ENCODE measurements at places on chromosomes 5 and 9.

DNA sequence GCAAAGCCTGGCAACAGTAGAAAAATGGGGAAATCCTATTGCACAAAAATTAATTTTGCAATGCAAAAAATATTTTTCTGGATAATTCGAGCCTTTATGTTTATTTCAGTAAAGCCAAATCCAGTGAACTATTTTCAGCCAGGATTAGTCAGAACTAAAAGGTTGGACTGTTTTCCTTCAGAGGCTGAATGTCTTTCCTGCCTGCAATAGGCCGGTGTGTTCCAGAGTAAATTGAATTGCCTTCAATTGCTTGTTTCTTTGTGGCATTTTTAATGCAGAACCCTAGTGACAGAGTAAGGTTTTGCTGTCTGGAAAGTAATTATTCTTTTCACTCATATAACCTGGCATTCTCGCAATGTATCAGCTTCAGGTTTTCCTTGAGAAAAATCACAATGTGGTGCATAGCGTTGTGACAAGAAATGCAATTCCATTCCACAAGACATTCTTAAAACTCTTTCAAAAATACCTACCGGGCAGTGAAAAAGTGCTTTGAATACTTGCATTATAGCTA lies 183.7 kb downstream of the GLIS3 start:
- DNase-seq: no peak

GRCh38 chr5:154287136-154287535 lies 96.6 kb downstream of the GALNT10 start:
- no peak for DNase-seq

DNA sequence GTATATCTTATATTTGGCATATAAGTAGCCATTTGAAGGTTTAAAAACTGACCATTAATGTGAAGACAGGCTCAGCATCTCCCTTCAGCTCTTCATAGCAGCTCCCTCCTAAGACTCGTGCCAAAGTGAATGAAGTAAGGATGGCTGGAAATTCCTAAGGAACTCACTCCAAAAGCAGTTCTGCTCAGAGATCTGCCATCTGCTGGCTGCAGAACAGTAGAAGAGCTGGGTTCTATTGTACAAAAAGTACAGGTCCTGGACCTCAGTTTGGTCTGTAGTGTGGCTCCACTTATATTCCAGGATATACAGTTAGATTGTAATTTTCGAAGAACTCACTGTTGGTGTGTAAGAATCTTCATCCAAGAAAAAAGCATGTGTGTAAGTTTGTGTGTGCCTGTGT lies 104.9 kb upstream of the RUSC2 start:
- DNase-seq: no peak

- DNase-seq: no peak
Measured at GRCh38 chr5:56282216-56282615, 49.1 kb upstream of the ANKRD55 start.

DNA sequence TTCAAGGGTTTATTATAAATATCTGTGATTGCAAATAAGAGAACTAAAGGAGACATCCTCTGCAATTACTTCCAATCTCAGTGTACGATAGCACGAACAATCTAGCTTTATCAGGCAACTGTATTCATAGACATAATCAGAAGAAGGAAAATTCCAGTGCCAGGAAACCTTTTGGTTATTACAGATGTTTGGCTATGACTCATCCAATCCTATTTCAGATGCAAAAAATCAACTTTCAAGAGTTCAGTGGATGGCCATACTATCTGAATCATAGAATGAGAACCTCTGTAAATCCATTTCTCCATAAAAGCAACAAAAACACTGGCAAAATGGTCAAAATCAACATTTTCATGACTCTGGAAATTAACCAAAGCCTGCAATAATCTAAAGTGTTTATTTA lies 37.9 kb downstream of the GAS1 start:
- no peak for DNase-seq

GRCh38 chr9:114994768-114995167 lies 64.4 kb upstream of the TNFSF8 start:
- DNase-seq: no peak

DNA sequence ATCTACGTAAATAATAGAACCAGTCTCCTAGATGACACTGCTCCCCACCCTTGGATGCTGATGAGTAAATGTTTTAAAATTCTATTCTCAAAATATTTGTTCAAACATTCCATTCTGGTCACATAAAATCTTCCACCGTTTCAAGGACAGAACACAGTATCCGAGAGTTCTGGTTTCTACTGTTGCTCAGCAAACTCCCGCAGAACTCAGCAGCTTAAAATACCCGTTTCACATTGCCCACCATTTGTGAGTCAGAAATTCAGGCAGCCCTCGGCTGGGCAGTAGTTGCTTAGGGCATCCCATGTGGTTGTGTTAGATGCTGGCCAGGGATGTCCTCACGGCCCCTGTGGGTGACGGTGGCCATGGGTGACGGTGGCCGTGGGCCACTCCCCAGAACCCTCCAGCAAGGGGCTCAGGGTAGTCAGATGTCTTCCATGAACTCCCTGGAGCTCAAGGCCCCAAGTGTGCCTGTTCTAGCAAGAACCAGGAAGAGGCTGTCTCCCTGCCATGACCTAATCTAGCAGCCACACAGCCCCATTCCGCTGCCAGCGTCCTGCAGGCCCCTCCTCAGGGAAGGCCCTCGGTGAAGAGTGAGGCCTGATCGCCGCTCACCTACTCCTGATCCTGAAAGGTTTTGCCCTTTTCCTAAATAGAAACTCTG lies 17.4 kb downstream of the MGAT1 start:
- no peak for DNase-seq

GRCh38 chr5:125283372-125283771 lies 536.9 kb upstream of the ZNF608 start:
- no peak for DNase-seq

DNA sequence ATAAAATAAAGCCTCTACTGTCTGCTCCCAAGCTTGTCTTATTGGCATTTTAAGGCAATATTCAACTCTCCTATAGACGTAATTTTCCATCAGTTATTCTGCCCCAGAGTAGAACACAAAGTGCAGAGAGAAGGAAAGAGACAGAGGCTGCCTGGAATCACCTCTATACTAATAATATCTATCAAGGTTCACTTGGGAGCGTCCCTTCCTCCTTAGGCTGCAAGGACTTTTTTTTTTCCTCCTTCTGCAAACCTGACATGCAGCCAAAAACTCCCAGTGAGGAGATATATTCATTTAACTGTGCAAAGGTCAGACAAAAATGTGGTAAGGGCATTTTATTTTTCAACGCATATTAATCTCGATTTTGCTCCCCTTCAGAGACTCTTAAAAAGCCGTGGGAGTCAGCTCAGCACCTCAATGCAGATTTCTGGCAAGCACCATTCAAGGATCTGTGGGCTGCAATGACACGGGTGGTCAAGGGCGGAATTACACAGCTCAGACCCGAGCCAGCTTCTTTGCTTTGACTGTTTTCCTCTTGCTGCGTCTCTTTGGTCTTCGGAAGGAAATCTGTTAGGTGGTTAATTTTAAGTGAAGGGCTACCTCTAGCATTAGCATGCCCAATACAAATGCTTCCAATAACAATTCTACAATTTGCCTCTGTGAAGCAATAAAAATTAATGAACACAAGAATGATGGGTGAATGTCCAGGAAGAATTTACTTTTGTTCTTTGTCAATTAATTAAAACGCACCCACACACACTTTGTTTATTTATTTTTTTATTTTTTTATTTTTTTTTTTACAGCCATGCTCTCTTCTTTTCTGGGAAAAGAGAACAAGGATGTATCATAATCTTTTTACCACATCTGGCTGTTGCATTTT lies 587.7 kb upstream of the GRAMD2B start:
- peak; percentile 10 for DNase-seq

- DNase-seq: no peak
Measured at GRCh38 chr9:136840140-136840876, 2.0 kb upstream of the AJM1 start.

GRCh38 chr5:40134883-40135520 lies 544.7 kb upstream of the PTGER4 start:
- no peak for DNase-seq

DNA sequence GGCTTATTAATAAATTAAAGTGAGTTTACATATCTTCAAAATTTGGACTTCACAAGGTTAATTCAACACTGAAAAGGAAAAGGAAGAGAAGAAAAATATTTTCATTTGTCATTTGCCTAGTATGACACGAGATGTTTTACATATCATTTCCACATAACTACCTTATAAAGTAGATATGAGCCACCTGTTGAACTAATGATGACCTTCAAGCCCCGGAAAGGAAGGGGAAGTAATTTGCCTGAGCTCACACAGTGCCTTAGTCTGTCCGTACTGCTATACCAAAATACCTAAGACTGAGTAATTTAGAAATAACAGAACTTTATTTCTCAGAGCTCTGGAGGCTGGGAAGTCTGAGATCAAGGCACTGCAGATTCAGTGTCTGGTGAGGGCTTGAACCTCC lies 17.9 kb downstream of the CMYA5 start:
- no peak for DNase-seq

GRCh38 chr5:478982-479535 lies 36.1 kb downstream of the EXOC3 start:
- DNase-seq: no peak

- DNase-seq: no peak
Measured at GRCh38 chr9:93096811-93097382, 880 bp downstream of the CARD19 start.

DNA sequence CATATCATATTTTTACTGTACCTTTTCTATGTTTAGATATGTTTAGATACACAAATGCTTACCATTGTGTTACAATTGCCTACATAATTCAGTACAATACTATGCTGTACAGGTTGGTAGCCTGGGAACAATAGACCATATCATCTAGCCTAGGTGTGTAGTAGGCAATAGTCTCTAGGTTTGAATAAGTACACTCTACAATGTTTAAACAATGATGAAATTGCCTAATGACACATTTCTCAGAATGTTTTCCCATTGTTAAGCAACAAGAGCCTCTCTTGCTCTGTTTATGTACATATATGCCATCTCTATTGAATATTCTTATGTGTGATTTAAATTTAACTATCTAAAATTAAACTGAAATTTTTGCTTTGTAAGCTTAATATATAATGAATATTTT lies 209.6 kb upstream of the ST8SIA4 start:
- no peak for DNase-seq

DNA sequence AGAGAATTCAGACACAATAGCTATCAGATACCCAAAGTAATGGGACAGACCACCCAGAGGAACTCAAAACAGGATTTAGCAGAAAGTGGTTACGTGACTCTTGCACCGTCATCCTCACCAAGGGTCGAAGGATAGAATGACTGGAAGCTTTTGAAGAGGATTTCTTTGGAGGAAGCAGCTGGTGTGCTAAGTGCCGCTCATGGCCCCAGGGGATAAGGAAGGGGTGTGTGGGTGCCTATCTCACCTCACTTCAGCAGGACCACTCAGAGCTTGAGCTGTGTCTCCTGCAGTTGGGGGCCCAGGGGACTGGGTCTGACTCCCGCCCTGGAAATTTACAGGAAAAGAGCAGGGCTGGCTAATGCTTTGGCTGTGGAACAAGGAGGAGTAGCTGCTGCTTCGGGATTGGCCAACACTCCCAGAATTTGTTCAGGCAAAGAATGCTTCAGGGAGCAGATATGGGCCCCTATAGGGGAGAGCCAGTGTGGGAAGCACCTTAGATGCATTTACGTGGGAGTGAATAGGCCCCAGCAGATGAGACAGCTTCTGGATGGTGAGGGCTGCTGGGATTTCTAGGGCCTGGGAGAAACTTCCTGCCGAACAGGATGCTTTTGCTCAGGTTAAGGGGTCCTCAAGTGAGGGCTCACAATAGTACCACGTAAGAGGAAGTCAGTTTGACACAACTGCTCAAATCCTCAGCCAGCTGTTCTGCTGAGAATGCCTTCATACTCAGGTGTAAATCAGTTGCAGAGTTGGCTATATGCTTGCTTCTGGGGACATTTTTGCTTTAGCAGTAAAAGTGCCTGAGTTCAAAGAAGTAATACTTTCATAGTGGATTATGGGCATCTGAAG lies 29.1 kb upstream of the TOMM5 start:
- no peak for DNase-seq

GRCh38 chr9:35690294-35690613 lies 529 bp upstream of the TPM2 start:
- peak; percentile 77 for DNase-seq

DNA sequence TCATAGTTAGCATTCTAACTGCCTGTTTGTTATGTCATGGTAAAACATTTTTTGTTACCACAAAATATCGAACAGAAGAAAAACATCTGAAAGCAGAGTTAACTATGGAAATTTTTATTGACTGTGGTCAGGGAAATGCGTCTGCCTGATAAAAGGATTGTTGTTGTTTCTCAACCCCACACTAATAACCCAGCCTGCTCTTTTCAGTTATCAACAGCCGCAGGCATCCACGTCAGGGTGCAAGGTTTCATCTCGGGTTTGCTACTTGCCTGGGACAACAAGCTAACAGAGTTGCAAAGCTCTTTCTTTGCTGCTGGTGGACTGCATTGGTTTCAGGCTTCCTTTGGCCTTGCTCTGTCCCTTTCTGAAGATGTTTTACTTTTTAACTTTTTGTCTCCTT lies 969.2 kb downstream of the CDH18 start:
- no peak for DNase-seq

DNA sequence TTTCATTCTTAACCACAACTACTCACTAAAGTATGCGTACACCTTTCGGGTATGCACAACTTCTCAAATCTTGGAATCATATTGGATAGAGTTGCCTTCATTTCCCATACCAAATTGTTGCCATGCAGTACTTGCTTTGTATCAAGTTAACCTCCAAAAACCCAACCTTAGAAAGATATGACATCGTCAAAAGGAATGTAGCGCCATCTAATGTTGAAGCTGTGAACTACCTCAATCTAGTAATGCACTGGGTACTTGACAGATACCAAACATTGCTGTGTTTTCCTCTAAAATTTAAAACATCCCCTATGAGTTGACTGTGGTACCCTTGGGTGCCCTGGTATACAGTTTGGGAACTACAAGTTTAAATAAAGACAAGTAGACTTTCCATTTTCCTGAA lies 318.4 kb downstream of the ARL15 start:
- no peak for DNase-seq

DNA sequence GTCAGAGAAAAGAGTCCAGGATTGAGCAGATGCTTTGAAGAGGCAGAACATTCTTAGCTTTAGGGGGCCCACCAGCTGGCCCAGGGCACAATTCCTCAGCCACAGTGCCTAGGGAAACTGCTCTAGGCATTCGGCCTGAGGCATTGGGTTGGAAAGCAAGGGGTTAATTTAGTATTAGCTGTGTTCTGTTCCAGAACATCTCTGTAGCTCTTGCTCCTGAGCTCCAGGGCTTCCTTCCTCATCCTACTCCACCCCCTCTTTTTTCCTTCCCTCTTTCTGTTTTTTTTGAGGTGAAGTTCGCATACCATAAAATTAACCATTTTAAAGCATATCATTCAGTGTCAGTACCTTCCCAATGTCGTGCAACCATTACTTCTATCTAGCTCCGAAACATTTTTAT lies 74.5 kb upstream of the PANK3 start:
- no peak for DNase-seq

- no peak for DNase-seq
Measured at GRCh38 chr9:108150736-108151586, 661.4 kb upstream of the KLF4 start.

DNA sequence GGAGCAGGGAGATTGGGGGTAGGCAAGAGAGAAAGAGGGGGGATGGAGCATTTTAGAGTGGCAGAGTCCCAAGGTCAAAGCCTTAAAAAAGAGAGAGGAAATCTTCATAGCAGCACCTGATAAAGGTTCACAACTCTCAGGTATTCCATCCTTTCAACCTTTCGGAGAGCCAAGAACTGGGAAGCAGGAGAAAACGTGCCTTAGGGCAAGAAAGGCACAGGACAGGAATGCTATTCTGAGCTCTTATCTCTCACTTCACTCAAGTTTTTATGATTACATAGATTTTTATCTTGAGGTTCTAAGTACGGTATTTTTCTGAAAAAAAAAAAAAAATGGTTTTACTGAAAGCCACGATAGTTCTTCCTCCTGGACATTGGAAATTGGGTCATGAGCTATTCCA lies 34.5 kb upstream of the SMAD5 start:
- no peak for DNase-seq

- no peak for DNase-seq
Measured at GRCh38 chr5:90112033-90112692, 297.4 kb downstream of the CETN3 start.
